ENCODE measurements at places on chromosomes 5 and 9. TPM values are rescaled to one million over a fixed set of nuclear protein-coding genes. Genes with fewer than 3 reads are reported as not detected.

ZNF346 gene
- total RNA-seq = 3.5 TPM

MEIKIN gene
- not detected for total RNA-seq

PDE8B gene
- total RNA-seq = 0.12 TPM

FGD3 gene
- total RNA-seq = 1.2 TPM

FRMPD1 gene
- 4.9 TPM for total RNA-seq

ITGA2 gene
- total RNA-seq = 0.91 TPM

C5orf46 gene
- total RNA-seq = not detected

CCDC183 gene
- total RNA-seq = not detected

LRRC19 gene
- not detected for total RNA-seq

AHRR gene
- 0.45 TPM for total RNA-seq

CDH9 gene
- total RNA-seq = not detected

ARL14EPL gene
- not detected for total RNA-seq

TMEFF1 gene
- total RNA-seq = 0.56 TPM

GOLM1 gene
- 7.0 TPM for total RNA-seq

PCDHA13 gene
- not detected for total RNA-seq

PKN3 gene
- 5.0 TPM for total RNA-seq

ACO1 gene
- total RNA-seq = 35.8 TPM

PAEP gene
- total RNA-seq = not detected

CDO1 gene
- total RNA-seq = 2.6 TPM

PTGR1 gene
- 32.2 TPM for total RNA-seq

CCDC192 gene
- total RNA-seq = not detected

PCDHB1 gene
- total RNA-seq = not detected

VLDLR gene
- total RNA-seq = 28.6 TPM

CD74 gene
- 72.5 TPM for total RNA-seq

PPP1R26 gene
- 5.7 TPM for total RNA-seq

JAKMIP2 gene
- total RNA-seq = 0.07 TPM

BTNL8 gene
- total RNA-seq = 0.27 TPM

SLC24A2 gene
- total RNA-seq = not detected

MRPS2 gene
- 36.8 TPM for total RNA-seq

LVRN gene
- total RNA-seq = 0.95 TPM

COL15A1 gene
- total RNA-seq = 21.0 TPM

ELOVL7 gene
- total RNA-seq = 0.29 TPM

PDCD1LG2 gene
- 0.95 TPM for total RNA-seq

FOXI1 gene
- total RNA-seq = not detected

GEMIN5 gene
- total RNA-seq = 22.6 TPM
